Bronchial epithelial cell (primary cell): ENCODE measurements at places on chromosomes 3 and 15. TPM values are rescaled to one million over a fixed set of nuclear protein-coding genes. Genes with fewer than 3 reads are reported as not detected.
A peak's percentile ranks its signal among the peaks of the same experiment; 100 is the strongest.

DNA sequence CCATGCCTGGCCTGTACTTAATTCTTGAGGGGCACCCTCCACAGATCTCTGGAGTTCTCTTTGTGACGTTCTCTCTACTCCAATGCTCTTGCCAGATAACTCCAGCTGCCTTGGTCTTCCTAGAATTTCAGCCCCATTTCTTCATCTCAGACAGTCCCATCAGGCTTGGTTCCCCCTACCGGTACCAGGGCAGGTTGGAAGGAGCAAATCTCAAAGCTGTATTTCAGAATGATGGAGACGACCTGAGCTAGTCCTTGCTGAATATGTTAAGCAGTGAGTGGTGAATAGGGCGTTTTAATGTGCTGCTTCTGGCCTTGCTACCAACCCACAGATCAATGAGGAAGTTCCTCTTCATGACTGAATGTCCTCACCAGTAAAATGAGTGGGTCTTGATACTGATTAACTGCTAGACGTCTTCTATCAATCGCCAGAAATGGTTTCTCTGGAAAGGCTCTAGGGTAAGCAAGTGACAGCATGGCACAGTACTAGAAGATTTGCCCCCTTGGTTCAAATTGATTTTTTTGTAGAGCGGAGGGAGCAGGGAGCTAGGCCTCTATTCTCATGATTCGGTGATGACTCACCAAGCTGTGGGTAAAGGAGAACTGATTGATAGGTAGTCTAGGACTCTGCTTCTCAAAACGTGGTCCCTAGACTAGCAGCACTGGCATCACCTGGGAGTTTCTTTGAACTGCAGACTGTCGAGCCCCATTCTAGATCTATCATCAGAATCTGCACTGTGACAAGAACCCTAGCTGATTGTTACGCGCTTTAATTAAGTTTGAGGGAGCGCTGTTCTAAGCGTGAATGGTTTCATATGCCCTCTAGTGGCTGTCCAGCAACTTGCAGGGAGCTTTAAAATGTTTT, 67.8 kb downstream of the UBP1 start:
- DNase-seq, result peak; percentile 79

Gene SECISBP2L
- 9.0 and 13.8 TPM in 2 replicates for total RNA-seq

Gene CPN2
- total RNA-seq, result not detected in 2 replicates

GRCh38 chr3:148330542-148330941, 367.2 kb upstream of the AGTR1 start:
- DNase-seq, result no peak

DNA sequence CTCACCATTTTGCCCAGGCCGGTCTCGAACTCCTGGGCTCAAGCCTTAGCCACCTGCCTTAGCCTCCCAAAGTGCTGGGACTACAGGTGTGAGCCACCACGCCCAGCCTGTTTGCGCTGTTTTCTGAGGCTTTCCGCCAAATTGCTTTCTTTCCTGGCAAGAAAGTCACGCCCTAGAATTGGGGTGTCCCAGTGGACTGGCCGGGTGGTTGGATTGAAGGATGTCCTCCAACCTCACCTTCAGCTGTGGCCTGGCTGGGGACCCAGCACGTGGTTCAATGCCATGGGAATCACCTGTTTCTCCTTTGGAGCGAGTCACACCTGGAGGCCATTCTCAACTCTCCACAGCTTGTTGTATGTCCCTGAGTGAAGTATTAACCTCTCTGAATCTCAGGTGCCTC, 5.8 kb upstream of the ANKDD1A start:
- DNase-seq, result no peak

GRCh38 chr3:189901481-189901880, 219.2 kb downstream of the P3H2 start:
- DNase-seq, result no peak

- DNase-seq, result no peak
Measured at GRCh38 chr15:96088650-96089049, 241.8 kb upstream of the NR2F2 start.

GRCh38 chr3:62843508-62843907, 31.7 kb downstream of the CADPS start:
- no peak for DNase-seq

GRCh38 chr3:119311081-119311925, 17.1 kb downstream of the ARHGAP31 start:
- peak; percentile 85 for DNase-seq

Gene LPP
- total RNA-seq, result 14.2 and 19.5 TPM in 2 replicates

Gene HDGFL3
- 28.7 and 39.8 TPM in 2 replicates for total RNA-seq

GRCh38 chr15:82999426-82999825, 12.0 kb downstream of the C15orf40 start:
- no peak for DNase-seq

GRCh38 chr15:70203981-70204560, 106.4 kb upstream of the TLE3 start:
- DNase-seq, result no peak
